ENCODE measurements at places on chromosomes 12 and 14.

GRCh38 chr12:52641468-52641867 is 10.5 kb downstream of the KRT2 start:
- DNase-seq, result no peak

- no peak for DNase-seq
These were observed 379.8 kb downstream of the MED13L start for GRCh38 chr12:115897729-115898128.

GRCh38 chr12:68252077-68252476 is 1.3 kb downstream of the IL22 start:
- no peak for DNase-seq

DNA sequence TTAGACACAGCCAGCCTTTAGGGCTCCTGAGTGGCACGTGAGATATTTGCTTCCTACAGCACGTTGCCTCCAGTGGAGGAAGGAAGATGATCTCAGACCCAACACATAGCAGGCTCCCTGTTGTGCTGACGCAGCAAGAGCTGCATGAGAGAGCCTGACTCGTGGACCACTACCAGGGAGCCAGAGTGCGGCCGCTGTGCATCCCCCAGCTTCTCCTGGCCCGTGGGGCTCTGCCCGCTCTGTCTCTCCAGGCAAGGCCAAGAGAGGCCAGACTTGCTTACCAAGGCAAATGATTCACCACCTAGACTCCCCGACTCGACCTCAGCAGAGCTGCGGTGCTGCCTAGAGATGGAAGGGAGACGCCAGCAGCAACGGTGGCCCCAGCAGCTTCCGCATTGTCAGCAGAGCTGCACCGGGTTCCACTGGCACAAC is 37.5 kb downstream of the MAP3K9 start:
- peak; percentile 49 for DNase-seq

- no peak for DNase-seq
These were observed 209.2 kb upstream of the C14orf180 start for GRCh38 chr14:104370256-104370870.

- no peak for DNase-seq
These were observed 7.4 kb downstream of the PYGL start for GRCh38 chr14:50936882-50937281.

- no peak for DNase-seq
These were observed 37.3 kb upstream of the ZDHHC17 start for GRCh38 chr12:76726626-76727025.

- DNase-seq, result no peak
These were observed 134.0 kb downstream of the GXYLT1 start for GRCh38 chr12:42010715-42011114.

GRCh38 chr12:905261-906031 is 44.0 kb downstream of the RAD52 start:
- no peak for DNase-seq

DNA sequence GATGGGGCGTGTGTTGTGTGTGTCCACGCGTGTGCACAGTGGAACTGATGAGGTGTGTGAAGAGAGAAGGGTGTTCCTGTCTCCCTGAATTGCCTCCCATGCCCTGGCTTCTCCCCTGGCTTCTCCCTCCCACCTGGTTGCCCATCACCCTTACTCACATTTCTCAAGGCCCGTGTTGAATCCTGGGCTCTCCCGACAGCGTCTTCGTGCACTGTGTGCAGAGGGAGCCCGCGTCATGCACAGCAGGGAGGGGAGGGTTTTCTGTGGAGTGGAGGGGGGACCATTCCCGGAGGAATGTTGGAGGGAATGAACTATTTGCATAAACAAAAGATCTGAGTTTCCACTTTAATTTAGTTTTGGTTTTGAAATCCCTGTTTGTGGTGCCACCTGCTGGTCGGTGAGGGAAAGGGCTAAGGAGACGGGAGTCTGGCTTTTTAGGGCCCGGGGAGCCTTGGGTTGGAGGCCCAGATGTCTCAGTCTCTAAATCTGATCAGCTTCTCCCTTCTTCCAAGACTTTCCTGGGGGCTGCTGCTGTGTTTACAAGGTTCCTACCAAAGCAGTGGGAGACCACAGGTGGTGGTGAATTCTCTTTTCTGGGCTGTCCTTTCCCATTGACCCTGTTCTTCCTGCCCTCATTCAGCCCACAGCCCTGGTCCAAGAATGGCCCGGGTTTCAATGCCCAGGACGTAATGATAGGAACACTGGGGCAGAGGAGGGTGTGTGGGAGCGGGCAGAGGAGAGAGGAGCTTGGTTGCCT is at the start of gene C1R:
Gene C1R (minus strand): TSS at position 217 of the 757 bp plus-strand sequence. CDS start 57 bp downstream, at position 160.
- peak; percentile 88 for DNase-seq

- peak; percentile 49 for DNase-seq
These were observed 11.7 kb downstream of the HDAC7 start for GRCh38 chr12:47808050-47808449.

DNA sequence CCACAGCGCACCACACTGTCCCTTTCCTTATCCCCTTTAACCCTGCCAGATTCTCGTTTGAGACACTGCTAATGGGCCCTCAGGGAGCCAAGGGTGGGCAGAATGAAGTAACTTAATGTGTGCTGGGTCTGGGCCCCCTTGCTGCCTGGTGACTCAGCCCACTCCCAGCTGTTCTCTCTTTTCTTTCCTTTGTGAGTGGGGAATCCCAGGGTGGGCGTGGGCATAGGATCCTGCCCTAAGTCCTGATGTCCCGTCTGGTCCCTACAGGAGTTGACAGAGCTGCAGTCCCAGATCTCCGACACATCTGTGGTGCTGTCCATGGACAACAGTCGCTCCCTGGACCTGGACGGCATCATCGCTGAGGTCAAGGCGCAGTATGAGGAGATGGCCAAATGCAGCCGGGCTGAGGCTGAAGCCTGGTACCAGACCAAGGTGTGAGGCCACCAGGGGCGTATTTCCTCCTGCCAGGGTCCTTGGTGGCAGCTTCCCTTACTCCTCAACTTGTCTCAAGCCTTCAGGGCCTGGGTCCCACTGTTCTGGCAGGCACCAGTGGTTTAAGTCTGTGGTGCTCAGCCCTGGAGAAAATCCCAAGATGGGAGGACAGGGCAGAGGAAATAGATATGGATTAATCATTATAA is 8.3 kb downstream of the KRT7 start:
- DNase-seq, result no peak

DNA sequence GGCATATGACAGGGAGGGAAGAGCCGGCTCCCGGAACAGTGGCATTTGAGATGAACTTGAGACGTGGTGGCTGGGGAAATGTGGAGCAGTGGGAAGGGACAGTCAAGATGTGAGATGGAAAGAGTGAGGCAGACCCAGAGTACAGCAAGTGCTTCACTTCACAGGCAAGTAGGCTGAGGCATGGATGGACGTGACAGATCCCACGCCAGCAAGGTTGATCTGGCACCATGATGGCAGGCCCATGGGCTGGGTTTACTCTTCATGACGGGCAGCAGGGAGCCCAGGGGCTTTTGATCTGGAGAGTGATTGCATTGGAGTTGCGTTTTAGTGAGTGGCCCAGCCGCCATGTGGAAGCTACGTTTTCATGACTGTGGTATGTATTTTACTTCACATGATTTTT is 17.9 kb upstream of the EML1 start:
- no peak for DNase-seq

DNA sequence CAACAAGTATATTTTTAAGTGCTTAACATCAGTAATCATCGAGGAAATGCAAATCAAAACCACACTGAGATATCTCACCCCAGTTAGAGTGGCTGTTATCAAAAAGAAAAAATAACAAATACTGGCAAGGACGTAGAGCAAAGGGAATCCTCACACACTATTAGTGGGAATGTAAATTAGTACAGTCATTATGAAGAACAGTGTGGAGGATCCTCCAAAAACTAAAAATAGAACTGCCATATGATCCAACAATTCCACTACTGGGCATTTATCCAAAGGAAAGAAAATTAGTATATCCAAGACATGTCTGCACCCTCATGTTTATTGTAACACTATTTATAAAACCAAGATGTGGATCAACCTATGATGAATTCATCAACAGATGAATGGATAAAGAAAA is 149.0 kb upstream of the PWP1 start:
- DNase-seq, result peak; percentile 9

DNA sequence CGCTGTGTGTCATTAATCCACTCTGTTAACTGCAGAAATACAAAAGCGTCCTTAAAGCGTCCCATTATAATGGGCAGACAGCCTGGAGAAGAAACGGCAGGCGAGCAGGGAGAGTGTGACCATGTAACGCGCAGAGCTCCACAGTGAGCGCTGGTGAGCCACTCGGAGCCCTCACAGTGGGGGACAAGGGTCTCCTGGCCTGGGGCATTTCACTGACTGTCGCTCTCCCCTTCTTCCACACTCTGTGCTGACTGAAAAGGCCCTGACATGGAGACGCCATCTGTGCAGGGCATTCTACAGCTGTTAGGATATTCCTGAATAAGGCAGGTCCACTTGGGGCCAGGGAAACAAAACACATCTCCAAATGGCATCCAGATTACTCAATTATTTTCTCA is 24.2 kb downstream of the CCDC92 start:
- no peak for DNase-seq

DNA sequence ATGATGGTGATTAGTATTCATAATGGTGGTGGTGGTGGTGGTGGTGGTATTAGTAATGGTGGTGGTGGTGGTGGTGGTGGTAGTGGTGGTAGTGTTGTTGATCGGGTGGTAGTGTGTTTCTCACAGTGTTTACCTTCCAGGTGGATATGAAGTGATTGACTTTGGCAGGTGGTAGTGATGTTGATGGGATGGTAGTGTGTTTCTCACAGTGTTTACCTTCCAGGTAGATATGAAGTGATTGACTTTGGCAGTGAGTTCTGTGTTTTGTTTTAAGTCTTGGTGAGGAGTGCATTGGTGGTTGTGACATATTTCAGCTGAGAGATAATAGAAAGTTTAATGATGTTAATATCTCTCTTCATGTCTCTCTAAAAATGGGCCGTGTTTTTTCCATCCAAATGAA is 189.4 kb downstream of the TMTC2 start:
- DNase-seq, result no peak

- DNase-seq, result no peak
These were observed 506.8 kb downstream of the LRFN5 start for GRCh38 chr14:42113358-42114069.

DNA sequence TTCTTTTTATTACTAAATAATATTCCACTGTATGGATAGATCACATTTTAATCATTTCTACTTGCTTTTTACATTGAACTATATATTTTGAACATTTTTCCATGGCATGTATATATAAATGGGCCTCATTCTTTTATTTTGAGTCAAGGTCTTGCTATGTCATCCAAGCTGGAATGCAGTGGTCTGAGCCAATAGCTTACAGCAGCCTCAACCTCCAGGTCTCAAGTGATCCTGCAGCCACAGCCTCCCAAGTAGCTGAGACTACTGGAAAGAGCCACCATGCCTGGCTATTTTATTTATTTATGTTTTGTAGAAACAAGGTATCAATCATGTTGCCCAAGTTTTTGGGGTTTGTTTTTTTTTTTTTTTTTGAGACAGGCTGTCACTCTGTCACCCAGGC is 7.6 kb downstream of the FCF1 start:
- peak; percentile 74 for DNase-seq

All from astrocyte of the hippocampus (primary cell).